ENCODE measurements at places on chromosomes 7 and 10.

- DNase-seq, result no peak
Measured at GRCh38 chr10:93065675-93066543, 5.3 kb downstream of the CYP26C1 start.

- no peak for DNase-seq
Measured at GRCh38 chr10:114046087-114046458, 2.4 kb downstream of the ADRB1 start.

- DNase-seq, result no peak
Measured at GRCh38 chr7:71186535-71187057, 54.7 kb downstream of the GALNT17 start.

GRCh38 chr7:44379366-44380188 is 54.2 kb upstream of the CAMK2B start:
- no peak for DNase-seq

DNA sequence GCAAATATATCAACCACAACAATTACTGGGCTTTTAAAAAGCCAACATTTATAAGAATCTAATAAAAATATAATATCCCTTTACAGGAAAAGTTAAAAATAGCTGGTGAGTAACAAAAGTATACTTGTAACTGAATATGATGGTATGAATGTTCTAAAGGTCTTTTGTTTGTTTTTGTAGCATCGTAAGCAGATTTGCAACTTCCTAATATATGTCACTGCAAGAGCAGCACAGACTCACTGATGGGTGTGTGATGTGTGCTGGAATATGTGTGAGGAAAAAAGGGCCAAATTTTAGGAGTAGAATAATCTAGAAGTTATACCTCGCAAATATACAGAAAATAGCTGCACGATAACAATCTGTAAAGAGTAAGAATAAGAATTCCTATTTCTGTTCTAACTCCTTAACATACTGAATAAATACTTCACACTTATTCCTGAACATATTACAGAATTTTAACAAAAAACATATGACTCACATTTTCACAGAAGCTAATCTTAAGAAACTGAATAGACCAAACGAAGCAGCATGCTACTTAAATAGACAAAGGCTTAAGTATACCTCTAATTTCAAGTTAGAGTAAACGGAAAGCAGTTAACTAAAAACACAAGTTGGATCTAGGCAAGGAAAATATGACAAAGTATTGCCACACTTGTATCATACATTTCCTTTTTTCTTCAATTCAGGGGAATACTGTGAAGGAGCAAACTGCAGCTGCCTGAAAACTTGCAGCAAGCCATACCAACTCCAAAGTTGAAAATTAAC is 9.6 kb downstream of the ETV1 start:
- no peak for DNase-seq

- no peak for DNase-seq
Measured at GRCh38 chr7:123535517-123535916, 1.1 kb upstream of the IQUB start.

DNA sequence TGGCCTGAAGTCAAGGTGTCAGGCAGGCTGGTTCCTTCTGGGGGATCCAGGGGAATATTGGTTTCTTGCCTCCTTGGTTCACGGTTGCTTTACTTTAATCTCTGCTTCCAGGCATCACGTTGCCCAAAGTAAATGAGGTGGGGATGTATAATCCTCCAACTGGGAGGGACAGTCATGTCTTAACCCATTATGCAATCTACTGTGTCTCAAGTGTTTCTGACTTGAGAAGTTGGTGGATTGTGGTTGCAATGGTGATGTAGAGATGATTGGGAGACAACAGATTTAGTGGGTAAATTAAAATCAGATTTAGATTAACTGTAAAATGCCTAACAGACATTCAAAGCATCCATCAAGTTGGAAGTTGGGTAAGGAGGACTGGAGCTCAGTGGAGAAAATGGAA is 32.7 kb downstream of the TBXAS1 start:
- no peak for DNase-seq

- DNase-seq, result no peak
Measured at GRCh38 chr7:77386165-77386822, 29.9 kb downstream of the GSAP start.

DNA sequence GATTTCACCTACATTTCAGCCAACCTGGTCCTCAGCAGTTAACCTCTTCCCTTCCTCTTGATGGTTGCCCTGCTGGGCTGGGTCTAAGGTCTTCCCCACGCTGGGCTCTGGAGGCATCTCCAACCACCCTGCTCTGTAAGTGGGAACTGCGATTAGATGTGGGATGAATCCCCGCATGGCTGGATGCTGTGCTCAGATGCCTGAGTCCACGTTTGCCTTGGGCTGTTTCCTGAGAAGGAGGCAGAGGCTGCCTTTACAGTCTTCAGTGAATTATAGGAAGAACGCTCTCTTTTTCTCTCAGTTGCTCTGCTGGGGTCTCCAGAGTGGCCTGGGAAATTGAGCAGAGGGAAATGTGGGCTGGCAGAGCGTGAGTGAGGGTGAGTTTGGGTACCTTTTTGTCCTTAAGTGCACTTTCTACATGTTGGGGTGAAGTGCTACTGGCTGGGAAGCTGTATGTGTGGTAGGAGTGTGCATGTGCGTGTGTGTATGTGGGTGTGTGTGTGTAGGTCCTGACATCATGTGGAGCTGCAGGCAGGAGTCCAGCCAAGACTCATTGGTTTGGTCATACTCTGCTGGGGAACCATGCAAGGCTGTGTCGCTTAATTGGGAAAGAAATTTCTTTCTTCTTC is 1.5 kb downstream of the GIMAP8 start:
- DNase-seq, result no peak

DNA sequence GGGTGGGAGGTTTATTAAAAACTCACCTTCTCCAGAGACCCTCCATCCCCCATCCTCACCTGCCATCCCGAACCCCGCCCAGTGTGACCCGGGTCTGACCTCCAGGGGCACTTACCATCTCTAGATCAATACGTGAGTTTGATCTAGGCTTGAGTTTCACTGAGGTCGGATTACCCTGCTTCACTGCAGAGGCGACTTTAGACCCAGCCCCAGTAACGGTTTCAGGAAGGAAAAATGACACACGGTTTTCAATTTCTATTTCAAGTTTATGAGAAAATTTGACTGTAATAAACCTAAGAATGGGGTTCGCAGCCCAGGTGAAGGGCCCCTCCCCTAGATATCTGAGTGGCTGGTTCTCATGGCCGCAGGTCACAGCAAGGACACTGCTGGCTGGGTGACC is 33.1 kb downstream of the RCC1L start:
- DNase-seq, result no peak

DNA sequence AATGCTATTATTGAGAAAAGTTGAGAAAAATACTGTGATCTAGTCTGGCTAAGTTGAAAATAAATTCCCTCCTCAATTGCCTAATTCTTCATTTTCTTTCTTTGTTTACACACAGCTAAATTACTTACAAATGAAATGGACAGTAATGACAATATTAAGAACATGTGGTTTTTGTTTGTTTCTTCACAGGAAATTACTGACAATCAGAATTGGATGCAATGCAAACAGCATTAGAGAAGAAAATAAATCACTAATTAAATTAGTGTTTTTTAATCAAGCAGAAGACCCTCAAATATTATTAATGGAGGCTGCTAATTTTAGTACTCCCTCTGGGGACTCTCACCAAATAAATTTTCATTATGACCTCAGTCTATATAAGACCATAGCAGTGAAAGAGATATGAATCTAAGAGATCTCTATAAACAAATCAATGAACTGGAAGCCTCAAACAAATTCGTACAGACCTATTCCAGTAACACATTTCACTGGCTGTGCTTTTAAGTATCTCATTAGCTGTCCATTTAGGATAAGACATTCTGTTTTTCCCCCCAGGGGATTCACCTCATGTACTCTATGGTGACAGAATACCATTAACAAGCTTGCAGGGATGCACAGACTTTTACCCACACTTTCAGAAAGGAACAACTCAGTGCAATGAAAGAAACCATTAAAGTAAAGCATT is 202.0 kb upstream of the DGKB start:
- DNase-seq, result no peak

GRCh38 chr10:50982989-50983388 is 91.3 kb upstream of the PRKG1 start:
- DNase-seq, result no peak

DNA sequence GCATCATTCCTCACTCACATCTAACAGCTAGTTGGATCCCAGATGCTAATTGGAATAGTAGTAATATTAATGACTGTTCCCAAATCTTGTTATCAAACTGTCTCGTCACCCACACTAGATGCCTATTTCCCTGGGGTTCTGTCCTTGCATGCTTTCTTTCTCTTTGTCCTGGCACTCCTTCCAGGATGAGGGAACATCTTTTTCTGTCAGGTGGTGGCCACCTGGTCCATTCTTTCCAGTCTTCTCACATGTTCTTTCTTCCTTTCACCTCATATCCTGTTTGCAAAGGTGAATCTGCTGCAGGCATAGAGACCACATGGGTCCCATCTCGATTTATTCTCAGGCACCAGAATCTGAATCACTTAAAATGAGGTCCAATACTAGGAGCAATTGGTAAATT is 126.0 kb downstream of the CHN2 start:
- DNase-seq, result no peak

- DNase-seq, result no peak
Measured at GRCh38 chr10:1040133-1040532, 8.8 kb downstream of the IDI1 start.

- DNase-seq, result no peak
Measured at GRCh38 chr7:803243-803635, 29.0 kb upstream of the SUN1 start.

DNA sequence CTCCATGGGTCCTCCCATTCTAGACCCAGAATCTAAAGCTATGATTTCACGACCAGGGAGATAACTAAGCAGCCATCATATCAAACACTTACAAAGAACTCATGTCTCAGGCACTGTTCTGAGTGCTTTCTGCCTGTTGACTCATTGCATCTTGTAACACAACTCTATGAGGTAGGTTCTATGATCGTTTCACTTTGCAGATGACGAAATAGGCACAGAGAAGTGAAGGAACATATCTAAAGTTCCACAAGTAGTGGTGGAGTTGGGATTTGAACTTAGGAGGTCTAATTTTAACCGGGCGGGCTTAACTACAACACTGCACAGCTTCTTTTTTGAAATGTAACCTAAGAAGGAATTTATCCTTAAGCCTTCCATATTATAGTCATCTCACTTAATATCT is 2.9 kb downstream of the RBP4 start:
- DNase-seq, result no peak

DNA sequence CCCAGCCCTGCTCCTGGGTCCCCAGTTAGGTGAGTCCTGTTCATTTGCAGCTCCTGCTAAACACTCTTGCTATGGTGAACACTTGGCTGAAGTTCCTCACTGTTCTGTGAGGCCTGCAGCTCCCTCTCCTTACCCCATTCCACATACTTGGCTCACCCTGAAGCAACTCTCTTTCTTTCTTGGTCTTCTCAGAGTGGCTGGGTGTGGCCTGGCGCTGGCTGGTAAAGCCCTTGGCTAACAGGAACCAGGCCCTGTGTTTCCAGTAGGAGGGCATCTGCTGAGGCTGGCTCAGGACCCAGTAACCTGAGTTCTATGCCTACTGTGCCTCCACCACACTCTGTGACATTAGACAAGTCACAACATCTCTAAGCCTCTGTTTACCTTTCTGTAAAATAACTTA is 53.1 kb upstream of the COL13A1 start:
- no peak for DNase-seq

- no peak for DNase-seq
Measured at GRCh38 chr7:142865766-142866165, 10.9 kb downstream of the EPHB6 start.

GRCh38 chr10:101578192-101578591 is 9.9 kb downstream of the POLL start:
- DNase-seq, result no peak

DNA sequence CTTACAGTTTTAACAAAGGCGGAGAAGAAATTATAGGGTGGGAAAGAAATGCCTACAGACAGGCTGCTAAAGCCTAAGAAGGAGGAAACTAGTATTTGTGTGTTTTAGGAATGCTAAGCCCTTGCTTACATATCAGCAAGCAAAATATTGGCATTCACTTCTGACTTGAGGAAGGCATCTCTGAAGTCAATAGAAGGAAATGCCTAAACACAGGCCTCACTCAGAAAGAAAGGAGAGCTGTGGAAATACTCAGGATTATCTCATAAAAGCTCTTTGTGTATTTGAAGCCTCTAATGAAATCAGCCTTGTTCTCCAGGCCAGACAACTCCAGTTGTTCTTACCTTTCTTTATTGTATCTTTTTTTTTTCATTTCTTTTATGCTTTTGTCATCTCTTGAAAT is 158.0 kb downstream of the AUTS2 start:
- no peak for DNase-seq

DNA sequence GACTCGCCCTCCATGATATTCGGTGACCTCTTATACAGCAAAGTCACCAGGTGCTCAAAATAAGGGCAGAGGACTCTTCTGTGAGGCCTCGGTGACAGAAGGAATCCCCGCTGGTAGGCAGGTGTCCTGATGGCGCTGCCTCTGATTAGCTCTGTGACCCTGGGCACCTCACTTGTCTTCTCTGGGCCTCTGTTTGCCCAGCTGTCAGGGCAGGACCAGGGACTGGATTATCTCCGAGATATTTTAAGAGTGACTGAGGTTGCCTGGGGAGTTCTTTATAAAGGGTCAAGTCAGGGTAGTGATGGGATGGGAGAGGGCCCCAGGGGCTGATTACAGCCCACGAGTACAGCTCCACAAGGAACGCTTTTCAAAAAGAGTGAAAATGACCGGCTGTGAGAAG is 70.9 kb upstream of the SAMD8 start:
- no peak for DNase-seq

DNA sequence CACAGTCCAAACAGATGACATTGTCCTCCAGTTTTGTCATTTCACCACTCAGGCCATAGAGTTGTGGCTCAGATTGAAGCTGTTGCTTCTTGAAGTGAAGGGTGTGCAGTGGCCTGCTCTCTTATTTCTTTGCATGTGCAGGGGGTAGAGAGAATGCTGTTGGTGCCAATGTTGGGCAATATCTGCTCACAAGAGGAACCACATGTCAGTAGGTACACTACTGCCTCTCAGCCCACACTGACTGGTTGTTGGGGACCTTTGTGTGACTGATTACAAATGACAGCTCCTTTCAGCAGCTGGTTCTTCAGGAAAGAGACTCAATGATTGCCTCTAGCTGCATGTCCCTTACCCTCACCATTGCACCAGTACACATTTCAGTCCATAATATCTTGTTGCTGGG is 21.9 kb upstream of the SFTPA1 start:
- no peak for DNase-seq

- no peak for DNase-seq
Measured at GRCh38 chr7:30700941-30701340, 18.7 kb upstream of the CRHR2 start.

DNA sequence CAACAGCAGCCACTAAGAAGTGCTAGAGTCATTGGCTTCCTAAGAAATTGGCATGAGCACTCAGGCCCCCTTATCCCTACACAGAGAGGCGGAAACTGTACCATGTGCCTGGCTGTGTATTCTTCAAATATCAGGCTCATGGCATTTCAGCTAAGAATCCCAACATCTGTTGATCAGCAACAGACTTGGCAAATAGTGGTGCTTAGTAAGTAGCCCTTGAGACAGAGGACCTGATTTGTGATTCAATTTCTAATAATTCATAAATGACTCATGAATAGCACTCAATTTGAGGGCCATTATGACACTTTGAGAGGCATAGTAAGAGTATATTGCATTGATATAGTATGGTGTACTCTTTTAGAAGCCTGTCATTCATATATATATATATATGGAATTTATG is 309.1 kb downstream of the LRMDA start:
- DNase-seq, result no peak

- DNase-seq, result no peak
Measured at GRCh38 chr10:129658376-129659072, 191.5 kb downstream of the MGMT start.

- no peak for DNase-seq
Measured at GRCh38 chr7:91892821-91893340, 12.4 kb upstream of the MTERF1 start.

All from stimulated activated CD8-positive, alpha-beta memory T cell treated with anti-CD3 and anti-CD28 coated beads, Interleukin-12 subunit alpha, Interleukin-12 subunit beta, amount 100 ng/mL, for 4 hours (primary cell).